ENCODE measurements at places on chromosomes 5 and 9. TPM values are rescaled to one million over a fixed set of nuclear protein-coding genes. Genes with fewer than 3 reads are reported as not detected.

GRCh38 chr5:10333154-10334006 lies 20.1 kb upstream of the MARCHF6 start:
- DNase-seq = no peak

- DNase-seq = no peak
Measured at GRCh38 chr9:69339620-69340019, 14.6 kb downstream of the ENTREP1 start.

DNA sequence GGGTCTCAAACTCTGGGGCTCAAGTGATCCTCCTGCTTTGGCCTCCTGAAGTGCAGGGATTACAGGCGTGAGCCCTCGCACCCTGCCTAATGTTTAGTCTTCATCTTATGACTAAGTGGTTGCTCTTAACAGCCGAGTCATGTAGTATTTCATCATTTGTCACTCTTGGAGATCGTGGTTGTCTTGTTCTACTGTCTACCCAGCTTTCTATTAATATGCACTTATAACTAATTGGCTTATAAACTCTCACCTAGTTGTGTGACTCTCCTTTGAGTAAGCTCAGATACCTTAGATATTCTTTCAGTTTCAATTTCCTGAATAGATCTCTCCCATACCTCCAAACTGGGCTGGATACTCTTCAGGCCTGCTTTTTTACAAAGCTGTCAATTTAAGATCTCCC lies 19.9 kb downstream of the SLC44A1 start:
- DNase-seq = no peak

PTGDS gene
- 1,059 TPM for total RNA-seq

GRCh38 chr9:86876621-86877196 lies 70.6 kb downstream of the GAS1 start:
- DNase-seq = no peak

DNA sequence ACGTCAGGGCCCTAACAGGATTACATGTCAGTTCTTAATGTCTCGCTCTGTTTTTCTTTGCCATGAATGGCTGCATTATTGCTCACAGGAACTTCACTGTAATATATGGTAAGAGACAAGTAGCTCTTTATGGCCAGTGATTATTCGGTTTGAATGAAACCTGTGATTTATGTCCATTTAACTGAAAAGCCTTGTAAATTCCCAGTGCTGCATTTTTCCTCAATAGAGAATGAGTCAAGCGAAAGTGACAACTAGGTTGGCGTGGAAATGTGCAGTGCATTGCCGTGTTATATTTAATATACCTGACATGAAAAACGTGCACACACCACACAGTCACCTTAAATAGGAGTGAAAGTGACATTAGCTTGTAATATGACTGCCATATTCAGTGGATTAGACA lies 163.1 kb downstream of the PBX3 start:
- no peak for DNase-seq

Data from tibial nerve (tissue), 4 donors.